ENCODE measurements at places on chromosomes 7 and 10. TPM values are rescaled to one million over a fixed set of nuclear protein-coding genes. Genes with fewer than 3 reads are reported as not detected.

The TDRD1 gene
- total RNA-seq, result not detected

The OR9A2 gene
- not detected for total RNA-seq

The TRPV6 gene
- 0.63 TPM for total RNA-seq

The ARMC3 gene
- 0.40 TPM for total RNA-seq

The DKK1 gene
- total RNA-seq, result 1,187 TPM

The YKT6 gene
- 147 TPM for total RNA-seq

The CLDN4 gene
- total RNA-seq, result 724 TPM

The SEMA3E gene
- total RNA-seq, result 5.9 TPM

The UCN3 gene
- total RNA-seq, result not detected

The MRLN gene
- total RNA-seq, result not detected

The CFAP46 gene
- not detected for total RNA-seq

The FGF8 gene
- total RNA-seq, result not detected

The RSPH10B gene
- total RNA-seq, result not detected

The TRIM50 gene
- not detected for total RNA-seq

GRCh38 chr7:155935726-155936125 lies 123.5 kb upstream of the SHH start:
- DNase-seq, result no peak
- no peak overlapping the region for H3K27ac ChIP-seq
- H3K4me3 ChIP-seq, result no peak overlapping the region
- H3K27me3 ChIP-seq, result no peaks in the 10 kb centered on the region

GRCh38 chr10:555281-555680 lies 134.2 kb downstream of the DIP2C start:
- H3K27me3 ChIP-seq, result no peaks in the 10 kb centered on the region
- no peak overlapping the region for H3K4me3 ChIP-seq
- H3K4me1 ChIP-seq, result peaks cover 13% of the 10 kb centered on the region

GRCh38 chr7:41232086-41232485 lies 470.8 kb downstream of the INHBA start:
- H3K36me3 ChIP-seq, result 0 out of 2 replicates have a peak, but pooled peaks cover 2% of the 10 kb centered on the region
- H3K27me3 ChIP-seq, result no peaks in the 10 kb centered on the region
- DNase-seq, result peak; percentile 27
- H3K27ac ChIP-seq, result peak overlapping the region; percentile 12
- H3K4me1 ChIP-seq, result peaks cover 27% of the 10 kb centered on the region

DNA sequence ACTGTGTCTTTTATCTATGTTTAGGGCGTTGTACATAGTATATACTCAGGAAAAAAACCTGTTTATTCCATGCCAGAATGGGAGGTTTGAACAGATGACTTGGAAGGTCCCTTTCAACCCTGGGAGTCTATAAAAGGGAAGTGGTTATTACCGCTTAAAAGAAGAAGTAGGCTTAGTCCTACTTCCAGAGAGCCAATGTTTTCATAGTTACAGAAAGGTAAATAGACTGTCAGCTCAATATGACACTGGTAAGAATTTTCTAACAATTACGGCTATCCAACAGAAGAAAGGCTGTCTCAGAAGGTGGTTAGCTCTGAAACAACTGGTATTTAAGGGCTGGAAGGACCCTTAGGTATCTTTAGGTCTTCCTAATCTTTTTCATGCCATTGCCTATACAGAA lies 1.1 kb upstream of the TFAM start:
- H3K4me3 ChIP-seq, result peak overlapping the region; percentile 87
- H3K27me3 ChIP-seq, result no peaks in the 10 kb centered on the region
- no peak overlapping the region for H3K27ac ChIP-seq

DNA sequence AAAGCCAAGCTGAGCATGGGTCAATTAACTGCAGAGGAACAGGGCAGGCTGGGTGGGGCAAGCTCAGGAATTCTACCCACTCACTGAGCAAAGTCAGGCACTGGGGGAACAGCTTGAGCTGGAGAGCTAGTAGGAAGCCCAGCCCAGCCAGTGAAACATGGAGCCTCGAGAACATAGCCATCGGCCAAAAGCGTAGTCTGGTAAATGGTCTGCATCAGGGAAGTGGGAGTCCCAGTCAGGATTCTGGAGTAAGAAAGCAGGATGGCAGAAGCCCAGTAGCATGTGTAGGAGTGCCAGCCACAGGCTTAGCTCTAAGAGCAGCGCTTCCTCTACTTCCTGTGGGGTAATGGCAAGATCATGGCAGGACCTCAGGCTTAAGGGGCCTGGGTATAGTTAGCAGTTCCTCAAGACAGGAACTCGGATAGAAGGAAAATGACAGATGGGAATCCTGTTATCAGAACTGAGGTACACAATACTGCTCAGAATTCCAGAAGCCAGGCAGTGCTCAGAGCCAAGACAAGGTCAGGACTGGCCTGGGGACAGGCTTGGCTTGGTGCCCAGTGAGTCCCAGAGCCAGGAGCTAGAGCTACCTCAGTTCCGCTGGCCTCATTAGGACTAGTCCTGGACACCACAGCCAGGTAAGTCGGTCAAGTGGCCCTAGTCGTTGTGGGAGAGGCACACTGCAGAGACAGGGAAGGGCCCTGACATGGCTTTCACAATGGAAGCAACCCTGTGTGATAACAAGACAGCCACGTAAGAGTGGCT lies 65.4 kb upstream of the MXI1 start:
- no peaks in the 10 kb centered on the region for H3K36me3 ChIP-seq
- no peaks in the 10 kb centered on the region for H3K4me1 ChIP-seq
- no peak for DNase-seq
- H3K27me3 ChIP-seq, result no peaks in the 10 kb centered on the region
- no peak overlapping the region for H3K27ac ChIP-seq

DNA sequence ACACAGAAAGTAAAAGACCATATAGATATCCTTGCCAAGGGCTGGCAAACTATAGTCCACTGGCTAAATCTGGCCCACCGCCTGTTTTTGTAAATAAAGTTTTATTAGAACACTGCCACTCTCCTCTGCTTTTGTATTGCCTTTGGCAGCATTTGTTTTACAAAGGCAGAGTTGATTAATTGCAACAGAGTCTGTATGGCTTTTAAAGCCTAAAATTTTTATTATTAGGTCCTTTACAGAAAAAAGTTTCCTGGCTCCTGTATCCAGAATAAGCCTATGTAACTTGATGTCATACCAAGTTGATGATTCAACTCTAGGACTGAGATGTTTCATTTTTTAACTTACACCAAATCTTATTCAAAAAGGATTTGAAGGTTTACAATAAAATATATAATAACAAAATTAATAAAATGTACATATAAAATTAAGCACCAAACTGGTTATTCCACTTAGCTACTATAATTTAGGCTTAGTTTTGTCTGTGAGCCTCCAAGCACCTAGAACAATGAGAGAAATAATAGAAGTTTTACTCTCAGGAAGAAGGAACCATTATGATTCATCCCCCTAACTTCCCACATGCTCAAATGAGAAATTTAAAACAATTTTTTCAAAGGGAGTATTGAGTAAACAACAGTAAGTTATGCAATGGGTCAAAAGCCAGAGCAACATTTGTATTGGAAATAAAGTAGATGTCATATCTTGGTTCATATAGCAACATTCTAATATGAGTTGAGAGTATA lies 31.9 kb downstream of the CPED1 start:
- no peaks in the 10 kb centered on the region for H3K27me3 ChIP-seq
- DNase-seq, result peak; percentile 70
- peak overlapping the region; percentile 21 for H3K27ac ChIP-seq
- no peaks in the 10 kb centered on the region for H3K36me3 ChIP-seq
- H3K4me1 ChIP-seq, result peaks cover 38% of the 10 kb centered on the region

DNA sequence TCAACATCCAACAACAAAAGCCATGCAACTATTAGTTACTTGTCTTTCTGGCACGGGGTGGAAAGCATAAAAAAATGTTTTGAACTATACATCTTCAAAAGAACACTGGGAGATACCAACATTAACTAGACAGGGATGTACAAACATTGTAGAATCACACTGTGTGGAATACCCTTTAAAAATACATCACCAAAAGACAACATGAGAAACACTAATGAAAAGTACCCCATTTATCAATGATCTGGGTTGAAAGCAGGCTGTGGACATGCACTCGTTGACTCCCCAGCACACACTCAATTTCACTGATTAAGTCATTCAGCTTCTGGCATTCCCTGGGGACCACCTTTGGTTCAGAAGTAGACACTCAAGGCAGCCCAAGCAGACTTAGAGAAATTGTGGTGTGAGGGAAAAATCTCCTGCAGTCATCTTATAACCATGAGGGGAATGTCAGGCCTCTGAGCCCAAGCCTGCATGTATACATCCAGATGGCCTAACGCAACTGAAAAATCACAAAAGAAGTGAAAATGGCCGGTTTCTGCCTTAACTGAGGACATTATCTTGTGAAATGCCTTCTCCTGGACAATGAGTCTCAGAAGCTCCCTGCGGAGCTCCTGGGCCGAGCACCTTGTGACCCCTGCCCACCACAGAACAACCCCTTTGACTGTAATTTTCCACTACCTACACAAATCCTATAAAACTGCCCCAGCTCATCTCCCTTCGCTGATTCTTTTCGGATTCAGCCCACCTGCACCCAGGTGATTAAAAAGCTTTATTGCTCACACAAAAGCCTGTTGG lies 53.0 kb downstream of the CACUL1 start:
- no peaks in the 10 kb centered on the region for H3K4me1 ChIP-seq
- no peak overlapping the region for H3K4me3 ChIP-seq
- H3K27me3 ChIP-seq, result no peaks in the 10 kb centered on the region
- DNase-seq, result no peak
- H3K27ac ChIP-seq, result no peak overlapping the region
- no peaks in the 10 kb centered on the region for H3K36me3 ChIP-seq

DNA sequence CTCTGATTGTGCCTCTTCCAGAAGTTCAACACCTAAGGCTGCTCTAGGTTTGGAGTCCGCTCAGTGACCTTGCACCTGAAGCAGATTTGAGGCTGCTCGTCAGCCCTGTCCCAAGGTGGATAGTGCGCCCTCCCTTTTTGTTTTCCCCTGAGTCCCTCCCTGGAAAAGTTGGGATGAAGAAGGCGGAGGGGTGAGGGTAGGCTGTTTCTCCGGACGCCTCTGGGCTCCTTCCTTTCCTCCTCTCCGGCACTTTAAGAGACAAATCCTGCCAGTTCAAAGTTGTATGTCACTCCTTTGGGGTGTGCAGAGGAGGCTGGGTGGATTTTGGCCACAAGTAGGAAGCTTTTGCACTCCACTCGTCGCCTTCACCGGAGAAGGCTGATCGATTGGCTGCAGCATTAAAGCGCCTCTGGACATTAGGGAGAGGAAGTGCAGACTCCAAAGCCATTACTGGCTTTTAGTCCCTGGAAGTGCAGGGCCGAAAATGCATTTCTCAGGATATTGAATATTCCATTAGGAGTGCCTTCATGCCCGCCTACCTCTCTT lies 81.9 kb upstream of the PRKG1 start:
- H3K36me3 ChIP-seq, result no peaks in the 10 kb centered on the region
- peaks cover 18% of the 10 kb centered on the region for H3K4me1 ChIP-seq
- no peak overlapping the region for H3K27ac ChIP-seq
- H3K27me3 ChIP-seq, result peaks cover 62% of the 10 kb centered on the region
- H3K4me3 ChIP-seq, result no peak overlapping the region
- DNase-seq, result peak; percentile 14

DNA sequence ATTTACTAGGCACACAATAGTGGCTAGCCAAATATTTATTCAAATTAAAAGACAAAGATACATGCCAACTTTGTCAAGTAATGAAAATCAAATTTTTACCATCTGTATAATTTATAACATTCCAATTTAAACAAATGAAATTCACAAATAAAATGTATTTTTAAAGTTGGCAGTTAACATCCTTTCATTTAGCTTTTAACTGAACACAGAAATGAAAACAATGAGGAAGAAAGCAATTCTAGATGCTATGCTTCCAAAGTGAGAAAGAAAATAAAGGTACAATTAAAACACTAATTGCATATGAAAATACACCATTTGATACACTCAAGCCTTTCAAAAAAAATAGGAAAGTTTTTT lies 123.1 kb downstream of the MPP7 start:
- H3K36me3 ChIP-seq, result no peaks in the 10 kb centered on the region
- H3K27ac ChIP-seq, result no peak overlapping the region
- DNase-seq, result no peak
- H3K27me3 ChIP-seq, result no peaks in the 10 kb centered on the region

DNA sequence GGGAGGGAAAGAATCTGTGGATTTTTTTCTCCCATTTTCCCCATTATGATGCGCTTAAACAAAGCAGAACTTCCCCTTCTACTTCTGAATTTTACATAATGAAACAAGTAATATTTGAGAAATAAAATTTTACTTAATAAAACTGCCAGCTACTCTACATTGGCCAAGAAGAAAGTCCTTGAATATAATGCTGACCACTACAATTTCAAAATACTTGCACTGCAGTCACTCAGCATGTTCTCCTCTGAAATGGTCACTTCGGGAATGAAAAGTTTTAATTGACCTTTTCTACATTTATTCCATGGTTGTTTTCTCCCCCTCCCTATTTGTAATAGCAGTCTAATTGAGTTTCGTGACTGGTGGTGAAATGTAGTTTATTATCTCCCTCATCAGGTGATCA lies 23.9 kb downstream of the GLI3 start:
- no peaks in the 10 kb centered on the region for H3K36me3 ChIP-seq
- H3K4me1 ChIP-seq, result no peaks in the 10 kb centered on the region
- DNase-seq, result no peak
- no peak overlapping the region for H3K27ac ChIP-seq
- H3K27me3 ChIP-seq, result no peaks in the 10 kb centered on the region
- no peak overlapping the region for H3K4me3 ChIP-seq

- H3K36me3 ChIP-seq, result no peaks in the 10 kb centered on the region
- peaks cover 4% of the 10 kb centered on the region for H3K4me1 ChIP-seq
- H3K27ac ChIP-seq, result no peak overlapping the region
- DNase-seq, result no peak
- no peaks in the 10 kb centered on the region for H3K27me3 ChIP-seq
- H3K4me3 ChIP-seq, result no peak overlapping the region
These were observed 60.7 kb downstream of the LHPP start for GRCh38 chr10:124522131-124522932.

- no peak overlapping the region for H3K27ac ChIP-seq
- no peak overlapping the region for H3K4me3 ChIP-seq
- no peaks in the 10 kb centered on the region for H3K27me3 ChIP-seq
- H3K4me1 ChIP-seq, result no peaks in the 10 kb centered on the region
- no peaks in the 10 kb centered on the region for H3K36me3 ChIP-seq
These were observed 57.6 kb upstream of the NANOS1 start for GRCh38 chr10:118971876-118972275.

- H3K27me3 ChIP-seq, result no peaks in the 10 kb centered on the region
- DNase-seq, result no peak
- peaks cover 14% of the 10 kb centered on the region for H3K4me1 ChIP-seq
- H3K4me3 ChIP-seq, result no peak overlapping the region
- no peak overlapping the region for H3K27ac ChIP-seq
These were observed 62.9 kb downstream of the SYPL1 start for GRCh38 chr7:106049139-106049752.

GRCh38 chr7:74187915-74188675 lies 13.9 kb downstream of the EIF4H start:
- H3K27me3 ChIP-seq, result no peaks in the 10 kb centered on the region
- peaks cover 67% of the 10 kb centered on the region for H3K36me3 ChIP-seq
- H3K4me1 ChIP-seq, result peaks cover 12% of the 10 kb centered on the region
- H3K4me3 ChIP-seq, result no peak overlapping the region

- no peak for DNase-seq
- peaks cover 3% of the 10 kb centered on the region for H3K36me3 ChIP-seq
- H3K27me3 ChIP-seq, result no peaks in the 10 kb centered on the region
These were observed 210.6 kb downstream of the TCF7L2 start for GRCh38 chr10:113160641-113161040.

- H3K27ac ChIP-seq, result no peak overlapping the region
- H3K36me3 ChIP-seq, result no peaks in the 10 kb centered on the region
- DNase-seq, result no peak
These were observed 66.4 kb upstream of the FAM180A start for GRCh38 chr7:135815033-135815432.

Data from PC-3 (cell line).